ENCODE measurements at places on chromosomes 7 and 10.

DNA sequence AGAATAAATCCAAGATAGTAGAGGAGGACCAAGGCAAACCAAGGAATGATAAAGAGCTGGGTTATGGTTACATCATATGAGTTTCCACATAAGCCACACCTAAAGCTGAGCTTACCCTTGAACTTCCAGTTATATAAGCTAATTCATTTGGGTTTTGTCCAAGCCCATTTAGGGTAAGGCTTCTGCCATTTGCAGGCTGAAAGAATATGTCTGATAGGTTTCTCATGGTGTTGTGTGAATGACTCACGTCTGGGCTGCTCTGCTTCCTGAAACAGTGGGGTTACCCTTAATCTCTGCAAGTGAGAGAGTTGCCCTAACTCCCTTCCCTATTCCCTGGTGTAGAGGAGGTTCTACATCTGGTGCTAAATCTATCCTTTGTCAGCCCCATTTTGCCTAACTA lies 60.8 kb downstream of the PTTG1IP2 start:
- DNase-seq: peak; percentile 20

DNA sequence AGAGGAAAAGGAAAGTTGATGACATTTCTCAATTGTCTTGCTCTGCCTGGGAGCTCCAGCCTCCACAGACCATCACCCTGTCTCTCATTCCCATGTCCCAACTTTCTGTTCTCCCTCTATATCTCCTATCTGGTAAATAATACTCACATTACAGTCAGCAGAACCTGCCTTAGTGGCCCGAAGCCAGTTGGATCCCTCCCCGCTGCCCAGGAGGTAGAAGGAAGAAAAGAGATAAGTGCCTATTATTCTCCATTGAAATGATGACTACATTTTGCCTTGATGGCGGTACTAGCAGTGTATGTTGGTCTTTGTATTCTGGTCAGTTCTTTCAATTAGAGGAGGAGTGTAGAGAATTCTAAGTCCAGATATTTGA lies 91.9 kb downstream of the CSTF2T start:
- no peak for DNase-seq

- no peak for DNase-seq
Measured at GRCh38 chr7:25148772-25149575, 23.9 kb upstream of the CYCS start.

DNA sequence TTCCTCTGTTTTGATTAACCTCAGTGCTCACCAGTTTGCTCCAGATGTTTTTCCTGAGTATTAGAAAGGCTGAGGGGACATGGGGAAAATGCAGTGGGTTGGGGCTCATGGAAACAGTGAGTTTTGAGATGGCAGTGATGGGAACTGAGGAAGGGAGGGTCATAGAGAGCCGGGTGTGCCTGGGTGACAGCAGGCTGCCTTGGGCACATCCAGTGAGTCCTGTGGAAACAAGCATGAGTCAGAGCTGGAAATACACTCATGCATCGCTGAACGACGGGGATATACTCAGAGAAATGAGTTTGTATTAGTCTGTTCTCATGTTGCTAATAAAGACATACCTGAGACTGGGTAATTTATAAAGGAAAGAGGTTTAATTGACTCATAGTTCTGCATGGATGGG lies 202.2 kb downstream of the TMEM178B start:
- no peak for DNase-seq

DNA sequence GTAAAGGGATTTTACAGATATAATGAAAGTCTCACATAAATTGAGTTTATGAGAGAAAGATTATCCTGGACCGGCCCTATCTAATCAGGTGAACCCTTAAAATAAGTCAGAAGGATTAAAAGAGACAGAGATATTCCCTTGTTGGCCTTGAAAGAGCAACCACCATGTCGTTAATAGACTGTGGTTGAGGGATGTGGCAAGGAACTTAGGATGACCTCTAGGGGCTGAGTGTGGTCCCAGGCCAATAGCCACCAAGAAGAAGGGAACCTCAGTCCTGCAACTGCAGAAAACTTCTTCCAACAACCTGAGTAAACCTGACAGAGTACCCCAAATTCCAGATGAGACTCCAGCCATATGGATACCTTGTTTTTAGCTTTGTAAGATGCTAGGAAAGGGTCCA lies 121.5 kb downstream of the POLR1F start:
- DNase-seq: no peak

GRCh38 chr7:35987016-35987415 lies 166.0 kb upstream of the EEPD1 start:
- no peak for DNase-seq

DNA sequence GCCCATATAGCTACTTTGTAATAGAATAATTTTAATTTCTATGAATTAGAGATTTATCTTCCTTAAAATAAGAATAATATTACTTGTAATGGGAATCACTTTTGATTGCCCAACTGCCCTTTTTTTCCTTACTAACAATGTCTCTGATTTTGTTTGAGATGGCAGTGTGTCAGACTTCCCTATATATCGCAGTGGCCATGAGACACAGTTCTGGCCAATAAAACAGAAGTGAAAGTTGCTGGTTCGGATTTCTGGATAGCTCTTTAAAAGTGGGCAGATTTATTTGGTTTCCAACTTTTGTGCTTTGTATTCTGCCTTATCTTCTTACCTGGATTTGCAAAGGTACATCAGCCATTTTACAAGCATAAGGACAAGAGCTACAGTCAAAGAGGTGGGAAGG lies 170.2 kb downstream of the PPP1R17 start:
- no peak for DNase-seq

GRCh38 chr7:81159402-81159801 lies 240.6 kb upstream of the SEMA3C start:
- no peak for DNase-seq

DNA sequence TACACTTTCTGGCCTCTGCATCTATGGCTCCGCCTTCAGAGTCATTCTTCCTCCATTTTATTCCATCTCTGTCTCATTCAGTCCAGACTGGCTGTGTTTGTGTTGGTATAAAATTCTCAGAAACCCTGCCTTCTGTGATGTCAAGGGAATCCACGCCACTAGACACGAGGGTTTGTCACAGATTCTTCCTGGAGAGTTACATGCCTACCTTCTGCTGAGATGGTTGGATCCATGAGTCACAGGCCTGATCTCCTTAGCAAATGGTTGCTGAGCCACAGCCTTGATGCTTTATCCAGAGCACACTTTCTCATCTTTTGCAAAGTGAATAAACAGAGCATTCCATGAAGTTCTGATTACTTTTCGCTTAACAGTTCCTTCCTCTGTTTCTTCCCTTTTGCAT lies 35.9 kb upstream of the TSPAN33 start:
- no peak for DNase-seq

- DNase-seq: no peak
Measured at GRCh38 chr10:38605153-38605661, 511.1 kb downstream of the ZNF37A start.

DNA sequence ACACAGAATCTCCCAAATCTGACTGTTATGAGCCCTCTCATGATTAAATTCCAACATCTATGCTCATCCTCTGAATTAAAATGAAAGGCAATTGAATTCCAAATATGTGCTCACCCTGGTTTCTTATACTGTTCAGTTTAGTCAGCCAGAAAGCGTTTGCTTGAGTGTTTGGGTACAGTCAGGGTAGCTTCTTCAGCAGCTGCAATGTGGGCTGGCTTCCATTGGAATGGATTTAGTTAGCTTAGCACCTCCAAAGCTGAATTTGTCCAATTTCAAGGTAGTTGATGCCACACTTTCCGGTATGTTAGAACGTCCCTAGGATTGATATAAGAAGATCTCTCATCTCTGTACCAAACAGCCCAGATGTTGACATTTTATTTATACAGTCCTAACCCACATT lies 9.3 kb downstream of the KLHL7 start:
- DNase-seq: no peak

DNA sequence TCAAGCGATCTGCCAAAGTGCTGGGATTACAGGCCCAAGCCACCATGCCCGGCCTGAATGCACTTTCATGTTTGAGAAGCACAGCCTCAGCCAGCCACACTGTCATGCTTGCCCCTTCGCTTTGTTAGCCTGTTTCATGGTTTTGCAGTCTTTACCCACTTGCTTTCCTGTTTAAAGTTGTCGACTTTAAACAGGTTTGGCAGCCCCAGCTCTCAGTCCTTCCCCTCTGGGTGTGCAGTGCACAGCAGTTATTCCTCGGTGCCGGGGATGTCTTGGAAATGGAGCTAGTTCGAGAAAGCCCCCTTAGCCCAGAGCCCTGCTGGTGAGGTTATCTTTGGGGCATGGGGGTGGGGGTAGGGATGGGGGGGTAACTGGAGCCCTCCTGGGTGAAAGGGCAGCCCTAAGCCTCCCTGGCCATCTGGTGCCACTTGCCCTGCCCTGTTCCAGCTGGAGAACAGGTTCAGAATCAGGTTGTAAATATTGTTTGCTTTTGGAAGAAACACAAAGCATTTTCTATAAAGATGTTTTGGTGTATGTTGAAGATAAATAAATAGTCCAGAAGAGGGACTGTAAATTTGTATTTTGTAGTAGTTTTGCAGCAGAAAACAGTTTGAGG lies 14.8 kb downstream of the TSPAN14 start:
- DNase-seq: no peak

- DNase-seq: no peak
Measured at GRCh38 chr10:42645103-42645502, 6.7 kb upstream of the ZNF33B start.

GRCh38 chr7:124914298-124914697 lies 15.3 kb downstream of the POT1 start:
- no peak for DNase-seq

GRCh38 chr10:126147866-126148587 lies 240.2 kb downstream of the ADAM12 start:
- no peak for DNase-seq

DNA sequence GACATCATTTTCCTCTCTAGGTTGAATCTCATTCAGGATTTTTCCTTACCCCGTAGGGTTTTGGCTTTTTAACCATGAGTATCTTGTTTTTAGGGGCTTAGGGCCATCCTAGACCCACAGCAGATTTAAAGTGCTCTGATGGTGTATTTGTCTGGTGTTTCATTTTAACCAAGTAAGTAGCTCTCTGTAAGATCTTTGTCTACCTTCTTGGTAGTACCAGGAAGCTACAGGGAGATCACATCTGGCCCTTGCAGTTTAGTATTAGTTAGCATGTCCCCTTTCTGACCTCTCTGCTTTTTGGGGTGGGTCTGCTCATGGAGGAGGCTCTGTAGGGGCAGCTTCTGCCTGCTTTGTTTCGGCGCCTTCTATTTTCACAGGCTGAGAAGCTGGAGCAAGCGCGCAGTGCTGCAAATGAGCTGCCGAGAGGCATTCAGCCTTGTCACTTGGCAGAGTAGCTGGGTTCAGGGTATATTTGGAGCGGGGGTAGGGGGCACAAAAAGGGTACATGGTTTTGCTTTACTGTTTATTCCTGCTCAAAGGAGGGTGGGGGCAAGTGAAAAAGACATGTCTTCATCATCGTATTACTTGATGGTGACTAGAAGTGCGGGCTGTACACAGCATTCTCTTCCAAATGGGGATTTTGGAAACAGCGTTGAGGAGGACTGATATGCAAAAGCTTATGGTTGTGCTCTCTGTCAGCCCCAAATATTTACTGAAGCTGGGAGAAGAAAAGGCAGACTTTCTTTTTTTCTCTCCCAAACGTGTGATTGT lies 146.3 kb downstream of the CELF2 start:
- DNase-seq: no peak

- peak; percentile 41 for DNase-seq
Measured at GRCh38 chr10:112815269-112816032, 134.6 kb upstream of the TCF7L2 start.

GRCh38 chr10:62778125-62778524 lies 26.4 kb upstream of the ADO start:
- no peak for DNase-seq

DNA sequence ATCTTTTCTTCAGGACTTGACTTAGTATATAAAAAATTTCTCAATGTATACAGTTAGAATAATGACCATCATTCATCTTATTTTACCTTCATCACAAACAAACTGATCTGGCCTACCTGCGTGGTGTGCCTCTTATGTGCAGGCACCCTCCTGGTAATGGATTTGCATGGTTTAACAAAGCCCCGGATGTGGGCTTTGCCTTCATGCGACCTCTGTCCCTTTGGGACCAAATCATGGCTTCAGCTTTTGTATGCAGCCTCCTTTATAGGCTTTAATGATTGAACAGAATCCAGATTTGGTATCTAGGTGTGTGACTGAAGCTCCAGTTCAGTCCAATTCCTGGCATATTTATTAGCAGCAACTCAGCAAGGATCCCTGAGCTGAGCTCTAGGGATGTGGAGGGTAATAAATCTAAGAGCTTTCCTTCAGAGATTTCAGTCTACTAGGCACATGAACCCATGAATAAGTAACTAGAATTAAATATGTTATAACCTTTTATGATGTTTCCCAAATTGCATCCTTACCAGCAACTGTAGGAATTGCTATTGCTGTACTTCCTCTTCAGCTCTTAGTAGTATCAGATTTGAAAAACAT lies 256.9 kb downstream of the ABCA13 start:
- DNase-seq: no peak

GRCh38 chr7:77812290-77812685 lies 13.7 kb downstream of the PHTF2 start:
- peak; percentile 12 for DNase-seq

- DNase-seq: no peak
Measured at GRCh38 chr10:125144206-125144605, 16.2 kb downstream of the CTBP2 start.

DNA sequence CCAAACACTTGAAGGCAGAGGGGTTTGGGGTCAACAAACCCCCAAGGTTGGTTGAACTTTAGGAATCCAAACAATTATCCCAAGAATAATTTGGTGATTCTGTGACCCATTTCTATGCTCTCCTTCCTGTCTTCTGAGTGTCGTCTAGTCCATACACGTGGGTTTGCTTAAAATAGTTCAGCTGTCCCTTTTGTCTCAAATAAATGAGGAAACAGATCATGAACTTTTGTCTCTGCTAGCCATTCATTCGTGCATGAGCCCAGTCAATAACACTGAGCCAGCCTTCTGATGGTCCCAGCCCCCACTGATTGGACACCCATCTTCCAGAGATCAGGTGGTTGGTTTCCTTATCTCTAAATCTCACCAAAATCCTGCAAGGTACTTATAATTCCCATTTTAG lies 255.4 kb downstream of the PRPF18 start:
- DNase-seq: no peak

DNA sequence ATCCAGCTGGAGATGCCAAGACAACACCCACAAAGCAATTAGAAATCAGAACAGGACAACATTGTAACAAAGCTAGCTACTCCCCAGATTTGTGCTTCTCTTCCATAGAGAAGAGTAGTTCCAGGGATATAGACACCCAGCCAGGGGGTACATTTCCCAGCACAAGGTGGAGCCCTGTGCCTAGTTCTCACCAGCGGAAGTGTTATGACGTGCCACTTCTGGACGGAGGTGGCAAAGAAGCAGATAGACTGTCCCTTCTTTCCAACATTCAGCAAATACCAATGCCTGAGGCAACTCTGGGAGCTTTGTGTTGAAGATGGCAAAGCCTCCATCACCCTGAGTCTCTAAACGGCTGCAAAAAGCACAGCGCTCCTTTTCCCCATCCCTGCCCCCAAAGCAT lies 23.4 kb upstream of the GSAP start:
- DNase-seq: peak; percentile 35

DNA sequence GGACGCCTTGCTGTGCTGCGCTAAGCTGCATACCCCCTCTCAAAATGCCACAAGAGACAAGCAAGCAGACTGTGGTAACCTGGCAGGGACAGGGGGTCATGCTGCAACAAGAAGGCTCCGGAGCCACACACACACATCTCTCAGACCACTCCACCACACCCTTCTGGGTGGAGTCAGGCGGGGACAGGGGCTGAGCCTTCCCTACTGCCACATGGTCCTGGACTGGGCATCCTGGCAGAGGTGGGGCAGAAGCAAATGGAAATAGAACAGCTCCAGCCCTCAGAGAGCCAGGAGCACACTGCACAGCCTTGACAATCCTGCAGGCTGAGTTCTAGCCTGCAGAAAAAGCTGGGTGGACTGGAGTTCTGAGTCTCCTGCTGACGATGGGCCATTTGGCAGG lies 28.4 kb upstream of the NPFFR1 start:
- DNase-seq: no peak

Data from RWPE1 (cell line).